Stimulated activated naive CD8-positive, alpha-beta T cell treated with anti-CD3 and anti-CD28 coated beads, Interleukin-15, amount 100 ng/mL, for 72 hours (primary cell): ENCODE measurements at places on chromosomes 1 and 21.

DNA sequence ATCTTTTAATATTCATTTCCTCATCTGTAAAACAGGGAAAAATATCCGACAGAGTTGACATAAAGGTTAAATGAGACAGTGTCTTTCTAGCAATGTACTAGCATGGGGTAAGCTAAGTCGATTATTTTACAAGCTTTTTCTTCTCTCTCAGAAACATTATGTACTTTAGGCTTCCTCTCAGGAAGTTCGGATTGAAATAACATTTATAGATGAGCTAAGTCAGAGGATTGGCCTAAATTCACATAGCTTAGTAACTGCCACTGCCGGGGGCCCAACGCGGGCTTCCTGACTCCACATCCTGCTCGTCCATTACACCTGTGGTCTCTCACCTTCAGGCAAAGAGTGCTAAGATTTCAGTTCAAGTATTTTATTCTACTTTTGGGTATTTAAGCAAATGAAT, 462.3 kb upstream of the NFIA start:
- no peak for DNase-seq

DNA sequence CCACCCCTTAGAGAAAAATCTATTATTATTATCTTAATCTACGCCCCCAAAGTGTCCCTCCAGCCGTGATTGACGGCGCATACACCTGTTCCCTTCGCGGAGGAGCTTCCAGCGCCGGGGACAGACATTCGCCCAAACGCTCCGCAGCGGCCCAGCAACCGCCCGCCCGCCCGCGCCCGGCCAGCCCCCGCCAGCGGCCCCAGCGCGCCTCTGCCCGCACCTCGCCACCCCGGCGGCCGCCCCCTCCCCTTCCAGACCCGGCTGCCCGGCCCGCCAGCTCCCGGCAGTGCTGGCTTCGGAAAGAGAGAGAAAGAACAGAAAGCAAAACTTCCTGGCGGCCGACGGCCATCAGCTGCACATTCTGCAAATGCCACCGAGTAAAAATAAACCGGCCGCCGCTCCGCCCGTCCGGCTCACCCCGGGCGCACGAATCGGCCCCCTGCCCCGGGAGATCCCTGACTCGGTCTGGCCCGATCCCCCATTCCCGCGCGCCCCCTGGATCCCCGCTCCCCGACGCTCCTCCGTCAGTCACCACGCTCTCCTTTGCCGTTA, 1.6 kb downstream of the CASZ1 start:
- DNase-seq = peak; percentile 12

DNA sequence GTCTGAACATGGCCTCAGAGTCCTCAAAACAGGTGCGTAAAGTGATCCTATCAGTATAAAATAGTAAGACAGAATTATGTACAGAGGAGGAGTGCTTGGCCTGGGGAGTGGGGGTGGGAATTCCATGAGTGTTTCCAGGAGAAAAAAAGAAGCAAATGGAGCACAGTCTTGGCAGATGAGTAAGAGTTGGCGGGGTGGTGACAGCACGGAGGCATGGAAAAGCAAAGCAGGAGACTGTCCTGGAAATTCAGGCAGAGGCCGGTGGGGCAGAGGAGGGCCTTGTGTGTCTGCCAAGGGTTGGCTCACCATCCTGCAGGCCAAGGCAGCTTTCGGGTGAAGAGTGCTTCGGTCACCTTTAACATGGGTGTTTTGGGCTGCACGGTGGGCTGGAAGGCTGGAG, 63.4 kb downstream of the OPTC start:
- DNase-seq = no peak

GRCh38 chr1:116573431-116574095, 2.7 kb upstream of the CD58 start:
- DNase-seq = no peak

- no peak for DNase-seq
Measured at GRCh38 chr1:30374400-30375070, 348.9 kb downstream of the MATN1 start.

GRCh38 chr1:222242492-222242891, 305.4 kb downstream of the HHIPL2 start:
- DNase-seq = no peak

- no peak for DNase-seq
Measured at GRCh38 chr1:102776071-102776470, 332.3 kb downstream of the COL11A1 start.

DNA sequence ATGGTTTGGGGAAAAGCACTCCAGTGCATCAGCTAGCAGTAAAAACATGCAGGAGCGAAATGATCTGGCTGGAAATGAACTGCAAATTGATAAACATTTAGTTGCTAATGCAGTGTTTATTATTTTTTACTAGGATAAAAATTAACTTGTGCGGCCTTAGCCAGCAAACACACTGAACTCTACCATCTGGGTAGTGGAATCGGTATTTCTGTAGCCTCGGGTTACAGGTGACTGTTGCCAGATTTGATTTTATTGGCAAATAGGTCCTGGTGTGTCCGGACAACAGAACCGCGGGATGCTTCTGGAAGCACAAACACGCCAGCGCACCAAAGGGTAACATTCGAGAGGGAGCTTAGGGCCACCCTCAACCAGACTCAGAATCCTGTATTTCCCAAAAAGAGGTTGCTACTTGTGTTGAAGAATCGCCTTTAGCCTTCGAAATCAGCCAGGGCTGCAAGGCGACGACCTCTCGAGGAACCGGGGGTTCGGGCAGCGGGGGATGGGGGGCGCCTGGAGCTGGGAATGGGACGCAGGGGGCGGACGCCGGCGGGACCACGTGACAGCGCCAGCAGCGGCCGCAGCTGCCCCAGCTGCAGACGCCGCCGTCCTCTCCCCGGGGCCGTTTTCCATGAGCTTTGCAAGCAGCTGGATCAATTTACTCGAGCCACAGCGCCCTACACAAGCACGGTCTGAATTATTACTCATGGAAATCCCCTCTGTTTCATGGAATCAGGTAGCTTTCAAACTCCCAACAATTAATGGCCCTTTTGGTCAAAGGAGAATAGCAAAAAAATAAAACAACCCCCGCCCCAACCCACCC, 158.8 kb downstream of the TOMM20 start:
- no peak for DNase-seq

- no peak for DNase-seq
Measured at GRCh38 chr1:215005656-215006345, 76.7 kb upstream of the KCNK2 start.

GRCh38 chr1:116808848-116809508, 54.7 kb downstream of the CD2 start:
- no peak for DNase-seq

- DNase-seq = no peak
Measured at GRCh38 chr1:231939118-231939517, 312.5 kb downstream of the DISC1 start.

GRCh38 chr1:113207457-113207856, 134.5 kb downstream of the LRIG2 start:
- DNase-seq = no peak

GRCh38 chr1:223474804-223475203, 81.6 kb downstream of the CCDC185 start:
- no peak for DNase-seq
